ENCODE measurements at places on chromosomes 7 and 10.

- DNase-seq = no peak
Observed at GRCh38 chr10:120342115-120342714, 114.8 kb upstream of the PLPP4 start.

DNA sequence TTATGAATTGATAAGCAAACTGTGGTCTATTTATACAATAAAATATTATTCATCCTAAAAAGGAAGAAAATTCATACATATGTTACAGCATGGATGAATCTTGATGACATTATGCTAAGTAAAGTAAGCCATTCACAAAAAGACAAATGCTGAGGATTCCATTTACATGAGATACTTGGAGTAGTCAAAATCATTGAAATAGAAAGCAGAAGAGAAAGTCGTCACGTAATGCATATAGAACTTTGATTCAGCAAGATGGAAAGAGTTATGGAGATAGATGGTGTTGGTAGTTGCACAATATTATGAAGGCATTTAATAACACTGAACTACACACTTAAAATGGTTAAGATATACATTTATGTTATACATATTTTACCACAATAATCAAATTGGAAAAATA is 309.7 kb upstream of the KLF6 start:
- no peak for DNase-seq

DNA sequence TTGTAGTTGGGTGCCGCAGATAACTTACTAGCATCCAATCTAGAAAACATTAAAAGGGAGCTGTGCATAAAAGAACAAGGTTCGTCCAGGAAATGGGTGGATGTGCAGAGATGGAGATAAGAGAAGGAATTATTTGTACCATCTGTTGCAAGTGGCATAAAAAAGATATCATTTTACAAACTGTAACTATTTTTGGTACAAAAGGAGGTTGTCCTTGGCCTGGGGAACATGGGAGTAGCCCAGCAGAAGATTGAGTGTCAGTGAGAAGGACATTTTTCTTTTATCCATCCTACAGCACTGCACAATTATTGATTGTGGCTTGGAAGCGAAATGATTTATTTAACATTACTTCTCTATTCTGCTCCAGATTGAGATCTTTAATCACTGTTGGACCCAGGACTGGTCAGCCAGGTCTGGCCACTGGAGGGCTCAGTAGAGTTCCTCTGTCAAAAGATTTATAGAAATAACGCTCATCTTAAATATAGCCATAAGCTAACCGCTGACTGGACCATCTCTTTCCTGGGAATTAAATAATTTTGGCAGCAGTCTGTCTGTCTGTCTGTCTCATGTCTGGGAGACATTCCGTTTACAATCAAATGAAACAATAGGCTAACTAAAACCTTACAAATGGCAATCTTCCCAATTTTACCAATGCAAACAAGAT is 254.1 kb downstream of the KIAA1217 start:
- no peak for DNase-seq

GRCh38 chr10:103983367-103983911 is 16.5 kb downstream of the SLK start:
- no peak for DNase-seq

DNA sequence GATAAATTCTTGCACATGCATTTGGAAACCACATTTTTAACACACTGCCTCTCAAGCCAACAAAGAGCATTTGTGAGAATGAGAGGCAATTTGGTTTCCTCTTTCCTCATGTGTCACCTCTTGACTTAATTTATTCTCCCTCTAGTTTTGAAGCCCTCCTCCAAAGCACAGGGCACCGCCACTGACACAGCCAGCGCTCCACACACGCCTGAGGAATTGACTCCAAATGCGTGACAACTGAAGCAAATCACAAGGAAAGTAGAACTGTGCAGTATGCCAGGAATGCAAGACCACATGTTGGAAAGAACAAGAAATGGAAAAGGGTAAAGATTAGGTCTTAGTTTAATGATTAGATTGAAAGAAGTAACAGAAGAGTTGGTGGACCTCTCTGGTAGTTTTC is 173.3 kb downstream of the LSM5 start:
- no peak for DNase-seq

GRCh38 chr10:110613996-110614495 is 30.1 kb upstream of the RBM20 start:
- no peak for DNase-seq

- no peak for DNase-seq
Observed at GRCh38 chr10:103915796-103916195, 2.2 kb downstream of the STN1 start.

GRCh38 chr7:149819961-149820340 is 18.2 kb upstream of the ZNF862 start:
- DNase-seq = no peak

GRCh38 chr10:6916601-6917000 is 336.5 kb upstream of the PRKCQ start:
- DNase-seq = no peak

- DNase-seq = no peak
Observed at GRCh38 chr7:127252377-127252713, 396 bp downstream of the GRM8 start.

- DNase-seq = no peak
Observed at GRCh38 chr7:158645842-158646241, 58.2 kb upstream of the PTPRN2 start.

GRCh38 chr10:113060201-113061053 is 110.4 kb downstream of the TCF7L2 start:
- peak; percentile 63 for DNase-seq

GRCh38 chr10:17076626-17077345 is 52.8 kb downstream of the CUBN start:
- DNase-seq = no peak

GRCh38 chr10:17882557-17882956 is 69.2 kb upstream of the SLC39A12 start:
- DNase-seq = peak; percentile 55

GRCh38 chr7:143013893-143014292 is 13.0 kb downstream of the OR9A2 start:
- no peak for DNase-seq

DNA sequence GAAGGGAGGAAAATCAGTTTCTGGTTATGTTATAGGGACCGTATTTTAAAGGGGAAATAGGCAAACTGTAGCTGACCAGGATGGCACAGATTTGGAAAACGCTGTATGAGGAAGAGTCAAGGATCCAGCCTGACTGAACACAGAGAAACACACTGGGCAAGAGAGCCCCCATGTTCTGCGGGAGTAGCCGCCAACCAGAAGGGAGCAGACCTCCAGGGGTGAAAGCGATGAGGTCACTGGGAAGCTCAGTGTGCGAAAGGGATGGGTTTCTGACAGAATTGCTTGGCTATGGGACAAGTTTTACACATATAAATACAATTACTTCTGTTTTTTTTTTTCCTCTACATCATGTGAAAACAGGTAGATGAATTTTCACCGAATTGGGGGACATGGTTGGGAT is 291.6 kb upstream of the PODXL start:
- no peak for DNase-seq

GRCh38 chr10:725302-725701 is 35.8 kb upstream of the DIP2C start:
- DNase-seq = no peak

- DNase-seq = no peak
Observed at GRCh38 chr7:152637161-152637560, 38.8 kb downstream of the XRCC2 start.

DNA sequence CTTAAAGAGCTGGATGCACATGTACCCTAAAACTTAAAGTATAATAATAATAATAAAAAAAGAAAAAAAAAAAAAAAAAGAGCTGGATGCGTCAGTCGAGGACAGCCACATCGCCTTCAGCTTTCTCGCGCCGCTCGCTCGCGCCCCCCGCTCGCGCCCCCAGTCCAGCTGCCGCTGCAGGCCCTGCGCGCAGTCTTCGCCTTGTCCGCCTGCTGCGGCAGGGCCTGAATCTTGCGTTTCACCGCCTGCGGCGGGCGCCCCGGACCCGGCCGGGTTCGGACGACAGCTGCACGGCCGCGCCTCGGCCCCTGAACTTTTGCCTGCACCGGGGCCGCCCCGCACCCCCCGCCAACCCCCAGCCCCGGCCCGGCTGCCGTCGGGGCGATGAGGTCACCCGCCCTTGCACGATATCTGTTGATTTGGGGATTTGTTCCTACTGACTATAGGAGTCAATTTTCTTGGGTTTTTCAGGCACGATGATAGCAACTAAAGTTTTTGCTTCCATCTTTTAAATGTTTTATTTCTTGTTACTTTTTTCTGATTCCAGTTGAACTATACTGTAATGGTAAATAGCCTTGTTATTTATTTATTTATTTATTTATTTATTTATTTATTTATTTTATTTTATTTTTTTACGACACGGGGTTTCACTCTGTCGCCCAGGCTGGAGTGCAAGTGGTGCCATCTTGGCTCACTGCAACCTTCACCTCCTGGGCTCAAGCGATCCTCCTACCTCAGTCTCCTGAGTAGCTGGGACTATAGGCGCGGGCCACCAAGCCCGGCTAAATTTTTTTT is 33.5 kb upstream of the CPN1 start:
- DNase-seq = no peak

DNA sequence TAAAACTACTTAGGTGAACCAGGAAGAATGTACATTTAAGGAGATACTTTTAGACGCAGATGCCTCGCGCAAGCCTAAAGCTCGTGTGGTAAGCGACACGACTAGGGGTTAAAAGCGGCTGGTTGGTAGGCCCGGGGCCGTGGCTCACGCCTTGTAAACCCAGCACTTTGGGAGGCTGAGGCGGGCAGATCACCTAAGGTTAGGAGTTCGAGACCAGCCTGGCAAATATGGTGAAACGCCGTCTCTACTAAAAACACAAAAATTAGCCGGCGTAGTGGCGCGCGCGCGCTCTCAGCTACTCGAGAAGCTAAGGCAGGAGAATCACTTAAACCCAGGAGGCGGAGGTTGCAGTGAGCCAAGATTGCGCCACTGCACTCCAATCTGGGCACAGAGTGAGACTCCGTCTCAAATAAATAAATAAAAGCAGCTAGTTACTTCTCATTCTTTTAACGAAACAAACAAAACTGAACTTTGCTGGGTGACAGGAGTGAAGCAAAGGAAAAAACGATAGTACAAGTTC is 879 bp downstream of the NUDT5 start:
- no peak for DNase-seq

- no peak for DNase-seq
Observed at GRCh38 chr7:128860158-128861073, 2.2 kb upstream of the ATP6V1F start.

- no peak for DNase-seq
Observed at GRCh38 chr7:23918856-23919255, 208.8 kb downstream of the STK31 start.

All from hippocampal formation (tissue), 2 donors.